ENCODE measurements at places on chromosomes 2 and 18. TPM values are rescaled to one million over a fixed set of nuclear protein-coding genes. Genes with fewer than 3 reads are reported as not detected.

Gene KRTCAP3
- total RNA-seq: 5.2 TPM

Gene C2orf66
- total RNA-seq: not detected

Gene KCNK3
- total RNA-seq: 0.09 TPM

Gene AAK1
- 22.9 TPM for total RNA-seq

Gene IL1R1
- total RNA-seq: 195 TPM

Gene C2orf74
- total RNA-seq: 9.7 TPM

Gene GPR55
- total RNA-seq: not detected

Gene NT5C1B
- total RNA-seq: not detected

Gene LAMA3
- 3.5 TPM for total RNA-seq

Gene NAB1
- total RNA-seq: 27.9 TPM

Gene PKDCC
- 134 TPM for total RNA-seq

Gene NTSR2
- total RNA-seq: not detected

Gene LRATD1
- total RNA-seq: not detected

Gene MPP4
- 1.1 TPM for total RNA-seq

Gene C2orf68
- total RNA-seq: 8.2 TPM

Gene AGXT
- total RNA-seq: not detected

Gene SPEG
- 22.5 TPM for total RNA-seq

Gene BBS5
- 7.7 TPM for total RNA-seq

Gene POMC
- 6.1 TPM for total RNA-seq

Gene DSC1
- under 0.01 TPM for total RNA-seq

Gene GYPC
- total RNA-seq: 267 TPM

Gene VSNL1
- total RNA-seq: 0.09 TPM

Gene THADA
- 12.9 TPM for total RNA-seq

Gene IL18RAP
- total RNA-seq: not detected

Gene IL18R1
- total RNA-seq: 7.5 TPM

Gene CNDP1
- total RNA-seq: not detected

Gene EFHD1
- 1.1 TPM for total RNA-seq

Gene HOXD8
- 1.2 TPM for total RNA-seq

Gene DGKD
- 6.7 TPM for total RNA-seq

Gene IKZF2
- total RNA-seq: 11.3 TPM

Gene TCF23
- not detected for total RNA-seq

Gene TUBA4B
- total RNA-seq: not detected

Gene SAG
- total RNA-seq: not detected

Gene UGT1A3
- total RNA-seq: not detected

Measured in pericardium fibroblast (primary cell).